Renal pelvis (tissue), 12 donors: ENCODE measurements at places on chromosomes 2 and 18.

GRCh38 chr18:68784071-68784470, 13.8 kb upstream of the CCDC102B start:
- no peak for DNase-seq

GRCh38 chr2:205930209-205930608, 155.8 kb downstream of the INO80D start:
- no peak for DNase-seq

GRCh38 chr2:69780921-69781320, 39.0 kb downstream of the ANXA4 start:
- DNase-seq, result no peak

DNA sequence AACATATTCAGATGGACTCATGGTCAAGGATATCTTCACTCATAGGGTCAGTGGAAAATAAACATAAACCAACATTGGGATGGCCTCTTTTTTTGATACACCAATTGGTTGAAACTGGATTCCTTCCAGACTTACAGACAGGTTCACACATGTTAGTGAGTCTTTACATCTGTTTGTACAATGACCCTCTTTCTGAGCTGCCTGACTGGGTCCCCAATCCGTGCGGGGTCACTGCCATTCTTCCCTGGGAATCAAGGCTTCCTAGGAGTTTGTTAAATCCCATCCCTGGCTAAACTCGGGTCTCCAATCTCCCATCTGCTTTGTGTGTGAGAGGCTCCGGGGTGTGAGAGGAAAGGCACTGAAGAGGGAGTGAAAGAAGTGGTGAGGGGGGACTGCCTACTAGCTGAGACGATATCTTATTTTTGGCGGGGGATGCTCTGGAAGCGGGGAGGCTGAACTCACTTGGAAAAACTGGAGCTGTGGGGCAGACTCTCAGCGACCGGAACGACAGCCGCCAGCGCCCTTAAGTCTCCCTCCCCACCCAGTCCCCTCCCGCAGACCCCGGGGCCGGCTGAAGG, 487 bp downstream of the STARD6 start:
- peak; percentile 0 for DNase-seq

DNA sequence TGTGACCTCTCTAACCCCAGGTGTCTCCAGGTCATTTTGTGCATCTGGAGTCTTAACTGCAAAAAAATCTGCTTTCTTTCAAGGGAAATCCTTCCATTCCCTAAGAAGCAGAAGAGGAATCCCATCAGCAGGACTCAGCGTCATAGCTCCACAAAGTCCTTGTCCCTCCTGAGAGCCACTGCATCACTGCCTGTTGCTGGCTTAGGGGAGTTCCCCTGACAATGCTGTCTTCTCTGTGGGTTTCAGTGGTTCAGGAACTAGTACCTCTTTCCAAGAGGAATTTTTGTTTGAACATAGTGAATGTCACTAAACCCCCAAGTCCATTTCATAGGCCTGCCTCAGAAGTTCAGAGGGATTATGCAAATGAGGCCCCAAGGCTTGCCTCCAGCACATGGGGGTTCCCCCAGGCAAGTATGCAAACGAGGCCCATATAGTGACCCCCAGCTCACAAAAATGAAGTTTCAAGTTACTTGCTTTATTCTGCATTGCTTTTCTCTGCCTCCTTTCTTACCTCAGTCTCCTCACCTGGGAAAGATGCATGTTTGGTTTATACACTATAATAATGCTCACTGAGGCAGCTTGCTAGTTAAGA, 513.9 kb upstream of the MEX3C start:
- no peak for DNase-seq

- DNase-seq, result no peak
Observed at GRCh38 chr18:46155641-46156051, 51.5 kb downstream of the HAUS1 start.

- no peak for DNase-seq
Observed at GRCh38 chr2:104774631-104775030, 79.3 kb upstream of the POU3F3 start.

DNA sequence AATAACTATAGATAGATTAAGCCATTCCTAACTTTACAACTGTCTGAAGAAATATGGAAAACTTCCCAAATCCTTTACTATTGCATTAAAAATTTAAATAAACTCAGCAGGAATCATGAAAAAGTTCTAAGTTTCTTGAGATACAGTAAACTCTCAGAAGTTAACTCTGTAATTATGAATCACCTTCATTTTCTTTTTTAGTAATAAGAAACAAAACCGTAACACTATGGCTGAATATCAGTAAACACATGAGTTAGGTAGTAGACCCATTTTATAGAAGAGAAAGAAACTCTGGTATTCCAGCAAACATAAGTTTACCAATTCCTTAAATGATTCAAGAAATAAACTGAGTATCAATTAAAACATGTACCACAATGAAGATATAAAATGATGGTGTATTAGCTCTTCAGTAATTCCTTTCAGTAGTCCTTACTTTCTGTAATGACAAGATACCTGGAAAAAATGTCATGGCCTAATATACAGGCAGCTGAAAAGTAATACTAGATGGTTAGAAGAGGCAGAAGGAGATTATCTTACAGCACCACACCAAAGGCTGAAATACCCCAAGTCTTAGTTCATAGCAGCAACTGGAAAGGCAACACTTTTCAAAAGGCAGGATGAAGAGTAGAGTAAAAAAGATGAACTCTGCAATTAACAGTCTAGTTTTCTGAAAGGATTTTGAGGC, 11.5 kb downstream of the TRIP12 start:
- no peak for DNase-seq

- DNase-seq, result no peak
Observed at GRCh38 chr2:191499050-191499449, 178.9 kb upstream of the NABP1 start.

DNA sequence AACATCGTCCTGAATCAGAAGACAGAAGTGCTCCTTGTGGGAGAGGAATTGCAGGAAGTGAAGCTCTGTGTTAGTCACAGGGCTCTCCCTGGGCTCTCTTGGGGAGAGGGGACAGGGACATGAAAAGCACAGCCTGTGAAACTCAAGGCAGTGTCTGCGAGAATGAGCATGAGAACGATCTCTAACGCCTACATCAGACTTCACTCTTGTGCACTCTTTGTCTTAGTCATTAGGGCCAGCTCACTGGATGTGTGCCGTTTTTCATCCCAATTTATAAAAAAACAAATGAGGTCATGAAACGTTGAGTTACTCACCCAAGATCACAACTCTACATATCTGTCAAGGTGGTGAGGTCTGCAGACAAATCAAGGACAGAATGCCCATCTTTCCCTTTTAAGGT, 27.0 kb upstream of the TWIST2 start:
- DNase-seq, result no peak

GRCh38 chr18:10164271-10165071, 250.7 kb downstream of the VAPA start:
- DNase-seq, result no peak

GRCh38 chr2:11904029-11904428, 157.6 kb downstream of the LPIN1 start:
- DNase-seq, result no peak

DNA sequence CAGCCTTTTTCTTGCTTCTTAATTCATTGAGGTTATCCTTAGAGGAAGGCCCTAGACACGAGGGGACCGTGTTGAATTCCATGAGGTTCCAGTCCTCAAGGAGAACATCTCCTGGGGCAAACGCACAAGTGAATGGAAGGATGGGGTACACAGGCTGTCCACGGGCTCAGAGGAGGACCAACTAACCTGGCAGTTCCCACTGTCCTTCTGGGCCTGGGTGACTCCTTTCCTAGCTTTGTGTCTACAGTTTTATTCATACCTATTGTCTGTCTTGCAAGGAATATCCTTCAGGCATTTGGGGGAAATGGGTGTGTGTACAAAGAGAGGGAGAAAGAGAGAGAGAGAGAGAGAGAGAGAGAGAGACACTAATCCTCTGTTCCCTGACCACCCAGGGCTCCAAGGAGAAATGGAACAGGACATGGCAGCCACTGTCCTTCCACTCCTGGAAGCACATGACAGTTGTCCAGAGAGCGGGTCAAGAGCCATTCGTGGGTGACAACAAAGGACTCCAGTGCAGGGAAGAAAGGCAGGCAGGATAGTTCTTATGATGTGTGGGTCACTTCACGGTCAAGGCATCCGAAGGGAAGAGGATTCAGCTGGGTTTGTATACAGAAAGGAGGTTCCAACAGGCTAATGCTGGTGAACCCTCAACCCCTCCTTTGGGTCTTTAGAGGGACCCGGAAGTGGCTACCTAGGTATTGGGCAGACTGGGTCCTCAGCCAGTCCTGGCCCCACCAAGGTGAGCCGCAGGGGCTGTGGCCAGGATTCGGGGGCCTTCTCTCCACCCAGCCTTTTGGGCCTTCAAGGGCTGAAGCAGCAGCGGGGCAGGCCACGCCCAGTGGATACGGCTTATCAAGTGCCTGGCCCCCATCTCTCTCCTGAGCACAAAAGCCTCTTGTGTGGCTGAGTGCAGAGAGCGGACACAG, 150.6 kb downstream of the MYCN start:
- no peak for DNase-seq

DNA sequence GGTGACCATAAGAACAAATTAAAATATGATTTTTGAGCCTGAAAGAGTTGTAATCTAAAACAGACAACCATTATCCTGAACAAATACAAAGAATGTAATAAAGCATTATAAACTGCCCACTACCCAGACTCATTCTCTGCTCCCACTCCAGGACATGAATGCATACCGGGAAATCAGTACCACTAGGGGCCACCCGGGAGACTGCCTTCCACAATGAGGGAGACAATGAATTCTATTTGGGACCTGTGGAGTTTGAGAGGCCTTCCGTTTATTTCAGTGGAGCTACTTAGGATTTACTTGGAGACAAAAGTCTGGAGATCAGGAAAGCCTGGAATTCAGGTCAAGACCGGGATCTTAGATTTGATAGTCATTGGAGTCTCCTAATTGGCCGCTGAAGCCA, 50.0 kb downstream of the NAB1 start:
- no peak for DNase-seq
